ENCODE measurements at places on chromosomes 7 and 10.
A peak's percentile ranks its signal among the peaks of the same experiment; 100 is the strongest.

GRCh38 chr10:986881-987619 is 1.2 kb upstream of the GTPBP4 start:
- DNase-seq, result no peak

DNA sequence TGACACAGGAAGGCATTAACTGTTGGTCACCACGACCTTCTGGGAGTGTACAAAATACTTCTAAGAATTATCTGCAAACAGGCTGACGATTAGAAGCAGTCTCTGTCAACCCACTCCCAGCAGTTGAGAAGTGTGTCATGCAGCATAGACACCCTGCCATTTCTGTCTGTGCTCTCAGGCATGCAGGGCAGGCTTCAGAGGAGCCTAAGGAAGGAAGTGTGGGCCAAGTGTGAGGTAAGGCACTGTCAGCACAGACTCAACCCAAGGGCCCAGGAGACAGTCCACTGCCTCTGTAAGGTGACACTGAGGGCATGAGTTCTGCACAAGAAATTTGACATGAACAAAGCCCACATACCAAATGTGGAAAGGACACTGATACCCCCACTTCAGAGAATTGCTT is 109.0 kb upstream of the VIPR2 start:
- no peak for DNase-seq

- no peak for DNase-seq
Measured at GRCh38 chr10:19629567-19629966, 186.7 kb upstream of the PLXDC2 start.

DNA sequence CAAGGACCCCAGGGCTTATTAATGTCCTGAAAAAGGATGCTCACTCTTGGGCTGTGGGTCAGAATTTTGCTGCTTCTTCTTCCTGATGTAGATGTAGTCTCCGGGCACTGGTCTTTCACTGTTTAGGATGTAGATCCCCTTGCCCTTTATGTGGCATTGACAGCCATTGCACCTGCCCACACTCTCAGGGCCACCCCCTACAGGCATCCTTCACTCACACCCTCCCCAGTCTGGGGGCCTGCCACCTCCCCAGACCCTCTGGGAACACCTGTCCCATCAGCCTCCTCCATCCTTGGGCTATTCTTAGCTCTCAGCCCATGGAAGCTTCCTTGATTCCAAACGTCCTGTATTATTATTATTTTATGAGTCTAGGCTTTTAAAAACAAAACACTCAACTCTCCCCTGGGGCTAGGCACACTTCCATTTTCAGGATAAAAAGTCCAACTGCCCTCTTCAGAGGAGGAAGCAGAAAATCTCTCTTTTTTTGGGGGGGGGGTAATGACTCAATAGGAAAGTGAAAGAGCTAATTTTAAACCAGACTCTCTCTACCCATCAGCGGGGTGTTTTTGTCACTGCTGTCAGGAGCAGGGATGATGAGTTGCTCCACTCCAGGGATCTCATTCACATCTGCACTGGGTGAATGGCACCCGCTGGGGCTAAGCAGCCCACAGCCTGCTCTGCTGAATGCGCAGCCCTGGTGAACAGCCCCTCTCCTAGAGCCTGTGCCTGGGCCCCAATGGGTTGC is 11.5 kb upstream of the KLRG2 start:
- no peak for DNase-seq

GRCh38 chr10:95789902-95790301 is 33.9 kb downstream of the ENTPD1 start:
- DNase-seq, result no peak

DNA sequence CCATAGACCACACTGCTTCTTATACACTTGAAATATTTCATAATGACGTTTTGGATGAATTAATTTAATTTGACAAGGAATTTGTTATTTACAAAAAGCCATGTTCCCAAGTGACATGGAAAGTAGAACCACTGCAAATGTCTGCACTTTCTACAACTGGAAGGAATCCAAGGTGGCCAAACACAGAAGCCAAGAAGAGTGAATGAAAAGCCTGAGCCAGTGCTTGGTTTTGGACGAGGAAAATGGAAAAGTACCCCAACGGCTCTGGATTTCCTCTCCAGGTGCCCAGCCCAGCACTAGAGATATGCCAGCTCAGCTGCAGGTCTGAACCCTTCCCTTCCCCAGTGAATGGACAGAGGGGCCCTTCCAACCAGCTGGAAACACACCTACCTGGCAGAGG is 279.4 kb downstream of the TNS3 start:
- no peak for DNase-seq

DNA sequence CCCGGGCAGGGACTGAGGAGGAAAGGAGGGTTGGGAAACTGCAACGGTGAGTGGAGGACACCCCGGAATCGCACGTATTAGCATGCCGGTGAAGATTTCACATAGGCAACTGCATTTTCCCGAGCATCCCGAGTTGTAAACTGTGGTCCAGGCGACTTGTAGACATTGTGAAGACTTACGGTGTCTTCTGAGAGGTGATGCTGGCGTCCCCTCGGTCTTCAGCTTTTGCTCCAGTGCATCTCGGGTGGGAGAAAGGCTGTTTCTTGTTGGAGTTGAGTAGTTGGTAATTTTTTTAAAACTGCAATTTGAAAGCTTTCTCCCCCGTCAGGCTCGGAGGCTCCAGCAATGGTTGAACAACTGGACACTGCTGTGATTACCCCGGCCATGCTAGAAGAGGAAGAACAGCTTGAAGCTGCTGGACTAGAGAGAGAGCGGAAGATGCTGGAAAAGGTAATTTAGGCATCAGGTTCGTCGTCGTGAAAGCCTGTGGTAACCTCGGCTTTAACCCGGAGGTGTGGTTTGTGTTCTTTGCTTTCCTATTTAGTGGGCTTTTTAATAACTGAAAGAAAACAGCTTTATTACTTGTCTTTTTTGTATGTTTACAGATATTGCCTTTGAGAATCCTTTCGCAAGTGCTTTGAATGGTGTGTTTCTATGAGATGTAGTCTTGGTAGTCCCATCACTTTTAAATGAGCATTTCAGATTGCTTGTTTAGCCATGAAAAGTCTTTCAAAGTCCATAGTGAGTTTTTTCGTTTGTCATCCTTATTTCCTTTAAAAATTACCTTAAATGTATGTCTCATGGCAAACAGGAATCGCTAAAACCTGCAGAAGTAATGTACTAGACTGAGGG is 687 bp downstream of the HELLS start:
- DNase-seq, result no peak

GRCh38 chr7:97269741-97270140 is 152.2 kb downstream of the SDHAF3 start:
- DNase-seq, result no peak

DNA sequence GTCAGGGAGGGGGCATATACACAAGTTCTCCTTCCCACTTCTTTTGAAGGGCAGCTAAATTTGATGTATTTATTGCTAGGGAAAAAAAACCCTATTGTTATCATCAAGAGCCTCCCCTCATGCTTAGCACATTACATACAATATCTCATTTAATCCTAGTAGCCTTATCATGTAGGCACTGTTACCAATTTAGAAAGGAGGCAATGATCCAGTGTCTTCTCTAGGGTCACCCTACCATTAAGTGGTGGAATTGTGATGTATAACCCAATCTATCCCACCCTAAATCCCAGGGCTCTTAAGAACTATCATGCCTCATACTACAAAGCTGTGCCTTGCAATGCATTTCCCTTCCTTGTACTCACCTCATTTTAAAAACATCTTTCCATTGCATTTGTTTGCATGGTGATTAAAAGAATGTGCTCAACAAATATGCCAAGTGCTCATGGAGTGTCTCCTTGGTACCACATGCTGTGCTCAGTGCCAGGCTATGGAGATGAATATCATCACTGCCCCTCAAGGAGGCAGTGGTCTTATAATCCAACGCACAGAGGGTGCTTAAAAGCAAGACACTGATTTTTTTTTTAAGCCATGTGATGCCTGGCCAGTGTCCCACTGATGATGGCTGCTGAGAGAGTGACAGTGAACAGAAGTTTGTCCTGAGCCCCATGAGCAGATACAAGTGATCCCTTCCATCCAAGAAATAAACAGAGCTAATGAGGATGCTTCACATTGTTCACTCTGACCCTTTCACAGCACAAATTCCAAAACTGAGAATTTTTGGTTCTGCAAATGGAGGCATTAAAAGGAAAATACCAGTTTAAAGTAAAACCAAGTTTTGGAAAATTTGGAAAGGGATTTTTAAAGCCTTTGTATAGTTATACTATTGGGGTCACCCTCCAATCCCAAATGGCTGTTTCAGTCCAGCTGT is 98.2 kb downstream of the SORBS1 start:
- DNase-seq, result no peak

DNA sequence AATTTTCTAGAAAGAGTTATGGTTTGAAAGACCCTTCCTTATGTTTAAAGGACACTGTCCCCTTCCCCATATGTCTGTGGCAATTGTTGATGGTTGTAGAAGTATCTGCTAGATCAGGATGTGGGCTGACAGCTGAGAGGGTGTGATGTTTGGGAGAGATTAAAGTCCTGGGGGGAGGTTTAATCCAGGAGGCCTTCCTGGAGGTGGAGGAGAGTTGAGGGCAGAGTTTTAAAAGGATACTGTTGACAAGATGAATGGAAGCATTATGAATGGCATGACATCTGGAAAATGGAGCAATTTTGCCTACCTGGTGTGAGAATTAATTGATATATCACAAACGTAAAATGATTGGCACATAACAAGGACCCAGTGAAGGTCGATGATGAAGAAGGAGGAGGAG is 32.9 kb upstream of the SMC3 start:
- DNase-seq, result no peak

DNA sequence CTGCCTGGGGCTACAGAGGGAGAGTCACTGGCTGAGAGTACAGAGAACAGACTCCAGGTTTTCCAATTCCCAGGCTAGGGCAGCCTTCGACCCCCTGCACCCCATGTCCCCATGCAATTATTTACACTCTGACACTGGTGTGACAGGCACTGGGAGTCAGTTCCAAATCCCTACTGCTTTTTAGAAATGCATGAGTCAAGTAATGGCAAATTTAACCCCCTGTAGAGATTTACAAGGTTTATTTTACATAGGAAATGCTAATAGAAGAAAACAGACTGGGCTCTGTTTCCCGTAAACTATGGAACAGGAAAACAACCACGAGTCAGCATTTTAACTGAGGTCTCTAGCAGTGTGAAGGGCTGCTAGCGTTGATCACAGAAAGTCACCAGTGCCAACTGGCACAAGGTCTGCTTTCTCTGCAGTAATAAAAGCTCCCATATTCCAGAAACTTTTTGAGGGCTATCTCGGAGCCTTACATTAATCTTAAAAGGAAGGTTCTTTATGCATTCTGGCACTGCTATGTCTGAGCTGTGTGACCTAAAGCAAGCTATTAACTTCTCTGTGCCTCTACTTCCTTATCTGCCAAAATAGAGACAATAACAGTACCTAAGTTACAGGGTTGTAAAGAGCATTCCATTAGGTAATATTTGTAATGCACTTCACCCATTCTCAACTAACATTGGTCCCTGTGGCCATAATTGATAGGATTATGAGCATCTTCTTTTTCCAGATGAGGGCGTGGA is 28.2 kb downstream of the NOD1 start:
- no peak for DNase-seq

- DNase-seq, result no peak
Measured at GRCh38 chr7:37724732-37725131, 41.2 kb downstream of the GPR141 start.

DNA sequence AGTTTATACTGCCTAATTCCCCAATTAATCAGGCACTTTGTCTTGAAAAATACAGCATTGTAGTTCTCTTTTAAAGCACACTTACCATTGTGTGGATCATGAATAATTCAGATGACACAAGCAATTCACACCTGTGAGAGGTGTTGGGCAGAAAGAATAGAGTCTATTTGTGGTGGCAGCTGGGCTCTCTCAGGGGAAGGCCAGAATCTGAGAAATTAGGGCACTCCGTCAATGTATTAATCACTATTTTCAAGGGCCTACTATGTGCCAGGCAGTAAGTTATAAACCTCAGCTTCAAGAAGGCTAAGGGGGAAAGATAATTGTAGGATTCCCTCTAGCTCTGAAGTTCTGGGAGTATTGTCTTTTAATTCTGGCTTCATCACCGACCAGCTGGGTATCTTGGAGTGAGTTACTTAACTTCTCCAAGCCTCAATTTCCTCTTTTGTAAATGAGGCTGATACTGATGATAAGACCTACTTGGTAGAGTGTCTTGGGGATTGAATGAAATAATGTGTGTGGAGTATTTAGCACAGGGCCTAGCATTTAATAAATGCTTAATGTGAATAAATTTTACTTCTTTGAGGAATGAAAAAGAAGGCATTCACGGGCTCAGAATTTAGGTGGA is 2.5 kb downstream of the CHN2 start:
- DNase-seq, result no peak

DNA sequence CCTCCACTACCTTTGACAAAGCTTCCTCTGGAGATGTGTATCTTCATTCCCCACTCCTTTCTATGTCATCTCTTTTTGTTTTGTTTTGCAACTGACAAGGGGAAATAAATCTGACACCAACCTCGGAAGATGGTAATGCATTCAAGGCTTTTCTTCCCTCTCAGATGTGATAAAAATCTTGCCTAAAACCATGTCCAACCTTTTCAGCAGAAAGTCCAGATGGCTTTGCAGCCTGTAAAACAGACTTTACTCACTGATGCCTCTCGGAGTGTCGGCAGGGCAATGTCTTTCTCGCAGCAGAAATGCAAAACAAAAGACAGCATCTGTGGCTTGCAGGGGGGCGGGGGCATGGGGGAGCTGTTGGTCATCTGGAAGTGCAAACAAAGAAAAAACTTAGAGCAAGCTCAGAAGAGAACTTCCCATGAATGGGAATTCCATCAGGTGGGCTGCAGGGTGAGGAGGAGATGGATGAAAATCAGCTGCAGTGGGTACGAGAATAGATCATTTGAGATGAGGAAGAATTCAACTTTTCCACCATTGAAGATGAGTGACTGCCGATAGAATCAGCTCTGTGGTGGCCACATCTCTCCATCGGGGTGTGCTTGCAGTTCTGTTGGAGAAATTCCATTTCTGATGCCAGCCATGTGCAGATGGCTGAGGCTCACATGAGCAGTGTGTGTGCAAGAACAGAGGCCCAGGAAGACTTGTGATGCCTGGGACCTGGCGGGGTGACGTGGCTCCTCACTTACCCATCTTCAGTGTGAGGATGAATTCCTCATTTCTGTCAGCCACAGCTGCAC is 237.7 kb downstream of the WDR37 start:
- no peak for DNase-seq

DNA sequence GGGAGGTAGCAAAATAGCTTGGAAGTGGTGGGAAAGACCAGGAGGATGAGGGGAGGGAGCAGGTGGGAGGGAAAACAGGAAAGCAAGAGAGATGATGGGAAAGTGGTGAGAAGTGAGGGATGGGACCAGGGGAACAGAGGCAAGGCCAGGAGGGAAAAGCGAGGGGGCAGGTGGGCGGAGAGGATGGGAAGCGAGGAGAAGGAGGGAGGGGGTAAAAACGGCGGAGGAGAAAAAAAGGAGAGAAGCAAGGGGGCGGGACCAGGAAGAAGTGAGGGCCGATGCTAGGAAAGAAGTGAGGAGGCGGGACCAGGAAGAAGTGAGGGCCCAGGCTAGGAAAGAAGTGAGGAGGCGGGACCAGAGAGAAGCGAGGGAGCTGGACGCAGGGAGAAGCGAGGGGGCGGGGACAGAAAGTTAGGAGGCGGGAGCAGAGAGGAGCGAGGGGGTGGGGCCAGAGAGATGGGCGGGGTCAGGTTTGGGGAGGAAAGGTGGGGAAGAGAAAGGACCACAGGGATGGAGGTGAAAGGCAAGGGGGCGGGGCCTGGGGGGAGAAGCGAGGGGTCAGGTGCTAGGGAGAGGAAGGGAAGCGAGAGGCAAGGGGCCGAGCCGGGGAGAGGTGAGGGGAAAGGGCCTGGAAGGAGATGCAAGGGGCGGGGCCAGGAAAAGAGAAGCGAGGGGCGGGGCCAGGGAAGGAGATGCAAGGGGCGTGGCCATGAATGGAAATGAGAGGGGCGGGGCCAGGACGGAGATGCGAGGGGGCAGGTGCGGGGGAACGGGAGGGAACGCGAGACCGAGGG is 984 bp downstream of the SMURF1 start:
- DNase-seq, result peak; percentile 80

All from activated naive CD4-positive, alpha-beta T cell (primary cell).